ENCODE measurements at places on chromosomes 5 and 9.

GRCh38 chr5:108271127-108271526 lies 110.8 kb downstream of the FBXL17 start:
- DNase-seq: no peak

DNA sequence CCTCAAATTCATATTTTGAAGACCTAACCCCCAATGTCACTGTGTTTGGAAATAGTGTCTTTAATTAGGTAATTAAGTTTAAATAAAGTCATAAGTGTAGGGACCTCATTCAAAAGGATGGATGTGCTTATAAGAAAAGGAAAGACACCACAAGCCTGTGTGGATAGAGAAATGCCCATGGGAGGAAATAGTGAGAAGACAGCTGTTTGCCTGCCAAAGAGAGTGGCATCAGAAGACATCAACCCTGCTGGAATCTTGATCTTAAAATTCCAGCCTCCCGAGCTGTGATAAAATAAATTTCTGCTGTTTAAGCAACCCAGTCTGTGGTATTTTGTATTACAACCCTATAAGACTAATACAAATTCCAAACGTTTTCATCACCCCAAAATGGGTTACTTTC lies 1867.9 kb upstream of the NUDT12 start:
- DNase-seq: no peak

GRCh38 chr5:133370904-133371303 lies 241.4 kb downstream of the FSTL4 start:
- no peak for DNase-seq

GRCh38 chr9:20659474-20659967 lies 24.5 kb upstream of the FOCAD start:
- DNase-seq: no peak

DNA sequence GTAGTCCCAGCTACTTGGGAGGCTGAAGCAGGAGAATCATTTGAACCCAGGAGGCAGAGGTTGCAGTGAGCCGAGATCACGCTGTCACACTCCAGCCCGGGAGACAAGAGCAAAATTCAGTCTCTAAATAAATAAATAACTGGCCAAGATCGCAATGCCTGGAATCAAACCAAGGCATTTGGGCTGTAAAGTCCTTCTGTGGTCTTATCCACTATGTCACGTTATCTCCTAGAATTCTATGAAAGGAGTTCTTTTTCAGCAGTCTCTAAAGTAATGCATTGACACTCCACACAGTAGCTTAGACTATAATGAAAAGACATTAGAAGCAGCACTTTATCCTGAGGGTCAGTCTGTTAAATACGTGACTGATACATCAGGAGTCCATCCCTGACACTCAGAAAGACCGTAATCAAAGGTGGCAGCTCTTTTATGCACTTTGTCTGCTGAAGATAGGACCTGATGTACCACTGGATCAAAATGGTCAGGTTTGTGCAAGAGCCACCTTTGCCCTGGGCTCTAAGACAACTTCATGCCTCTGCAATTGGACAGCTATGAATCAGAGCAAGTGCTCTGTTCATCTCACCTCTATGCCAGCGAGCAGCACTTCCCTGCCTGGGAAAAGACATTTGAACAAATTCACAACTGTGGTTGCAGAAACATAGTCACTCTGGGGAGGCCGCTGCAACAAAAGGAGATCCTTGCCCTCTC lies 31.7 kb upstream of the GNA14 start:
- no peak for DNase-seq

All from germinal center (tissue), 1 donor.